Neural crest cell (in vitro differentiated cells): ENCODE measurements at places on chromosomes 13 and 19. TPM values are rescaled to one million over a fixed set of nuclear protein-coding genes. Genes with fewer than 3 reads are reported as not detected.

The CATSPERD gene
- not detected in 2 replicates for total RNA-seq

The ZNF541 gene
- not detected in 2 replicates for total RNA-seq

The ZNF382 gene
- total RNA-seq, result 22.1 and 24.7 TPM in 2 replicates

The KLK15 gene
- total RNA-seq, result not detected in 2 replicates

The EBI3 gene
- not detected in 2 replicates for total RNA-seq

The GPI gene
- total RNA-seq, result 227 and 245 TPM in 2 replicates

The ZNF229 gene
- 6.7 and 7.4 TPM in 2 replicates for total RNA-seq

The FPR2 gene
- not detected in 2 replicates for total RNA-seq

DNA sequence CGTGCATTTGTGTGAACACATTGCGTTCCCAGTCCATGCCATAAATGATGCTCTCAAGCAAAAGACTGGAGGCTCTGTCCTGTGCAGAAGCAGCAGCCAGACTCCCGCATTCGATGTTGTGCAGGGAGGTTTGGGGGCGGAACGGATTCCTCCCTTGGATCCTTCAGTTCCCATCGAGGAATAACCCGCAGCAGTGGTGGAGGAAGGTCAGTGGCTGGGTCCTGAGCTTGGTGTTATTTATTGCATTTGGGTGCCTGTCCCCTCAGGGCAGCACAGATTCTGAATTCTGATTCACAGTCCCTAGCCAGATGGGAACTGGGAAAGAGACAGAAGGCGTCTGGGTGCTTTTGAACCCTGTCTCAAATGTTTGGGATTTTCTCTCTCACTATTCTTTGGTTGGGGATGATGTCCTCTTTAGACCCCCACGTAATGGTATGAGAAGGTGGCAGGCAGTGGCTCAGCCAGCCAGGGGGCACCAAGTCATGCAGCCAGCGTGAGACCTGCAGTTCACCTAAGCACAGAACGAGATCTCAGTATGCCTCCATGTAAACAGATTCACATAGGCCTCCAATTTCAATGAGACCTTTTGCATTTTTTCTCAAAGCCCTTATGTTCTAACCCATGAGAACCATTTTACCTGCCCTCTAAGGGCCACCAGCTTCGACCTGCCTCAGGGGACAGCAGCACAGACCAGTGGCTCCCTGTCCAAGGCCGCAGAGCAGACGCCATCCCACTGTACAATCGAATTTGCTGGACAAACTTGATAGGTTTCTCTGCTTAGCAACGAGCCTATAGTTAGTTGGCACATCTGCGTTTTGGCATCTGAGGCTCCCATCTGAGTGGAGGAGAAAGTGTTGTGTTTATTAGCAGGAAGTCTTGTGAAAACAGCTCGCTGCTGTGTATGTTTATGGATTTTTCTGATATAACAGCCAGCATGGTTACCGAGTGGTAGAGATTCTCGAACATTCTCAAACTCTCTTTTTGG lies 17.8 kb downstream of the KCTD15 start:
- H3K4me3 ChIP-seq, result no peak overlapping the region
- H3K27me3 ChIP-seq, result peaks cover 13% of the 10 kb centered on the region
- no peak for DNase-seq
- peak overlapping the region; percentile 75 for H3K27ac ChIP-seq

DNA sequence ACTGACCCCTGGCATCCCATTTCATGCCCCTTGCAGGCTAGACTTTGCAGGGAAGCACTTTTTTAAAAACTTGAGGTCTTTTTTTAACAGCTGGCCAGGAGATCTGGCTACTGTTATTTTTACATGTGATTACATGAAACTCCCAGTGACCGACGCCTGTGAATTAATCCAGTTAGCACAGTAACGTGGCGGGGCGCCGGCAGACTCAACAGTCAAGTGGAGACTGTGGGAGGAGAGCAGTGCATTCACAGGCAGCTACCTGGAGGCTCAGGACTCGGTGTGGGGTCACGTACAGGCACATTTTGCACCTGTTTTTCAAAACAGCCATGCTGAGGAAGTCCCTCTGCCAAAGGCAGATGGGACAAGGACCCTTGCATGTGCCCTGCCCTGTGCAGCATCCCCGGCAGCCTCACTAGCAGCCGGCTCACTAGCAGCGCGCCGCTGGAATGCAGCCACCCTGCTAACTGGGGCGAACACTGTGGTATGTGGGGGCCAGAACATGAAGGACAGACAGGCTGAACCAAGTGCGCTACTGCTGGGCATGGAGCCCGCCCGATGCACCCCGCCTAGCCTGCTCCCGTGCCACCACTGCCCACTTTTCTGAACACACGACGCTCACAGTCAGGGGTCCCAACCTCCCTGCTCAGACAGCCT lies 18.7 kb downstream of the CAPS start:
- DNase-seq, result no peak
- H3K27ac ChIP-seq, result no peak overlapping the region
- H3K36me3 ChIP-seq, result peaks cover 3% of the 10 kb centered on the region
- no peak overlapping the region for H3K4me3 ChIP-seq

DNA sequence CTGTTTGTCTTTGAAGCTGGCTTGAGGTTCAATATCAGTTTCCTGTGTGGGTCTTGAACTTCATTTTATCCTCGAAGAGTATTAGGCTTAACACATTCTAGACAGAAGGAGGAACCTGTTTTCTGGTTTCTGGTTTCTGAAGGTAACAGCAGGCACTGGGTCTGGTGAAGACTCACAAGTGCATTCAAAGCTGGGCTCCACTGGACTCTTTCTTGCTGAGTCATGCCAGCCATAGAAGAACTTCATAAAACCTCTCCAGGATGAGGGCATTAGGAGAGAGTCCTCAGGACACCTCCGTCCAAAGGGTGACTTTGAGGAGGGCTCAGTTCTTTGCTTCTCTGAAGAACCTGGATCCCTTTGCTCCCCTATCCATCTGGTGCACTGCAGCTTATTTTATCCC lies 668.6 kb upstream of the SLC10A2 start:
- H3K4me1 ChIP-seq, result no peaks in the 10 kb centered on the region
- H3K36me3 ChIP-seq, result no peaks in the 10 kb centered on the region
- H3K4me3 ChIP-seq, result no peak overlapping the region
- H3K27ac ChIP-seq, result no peak overlapping the region

DNA sequence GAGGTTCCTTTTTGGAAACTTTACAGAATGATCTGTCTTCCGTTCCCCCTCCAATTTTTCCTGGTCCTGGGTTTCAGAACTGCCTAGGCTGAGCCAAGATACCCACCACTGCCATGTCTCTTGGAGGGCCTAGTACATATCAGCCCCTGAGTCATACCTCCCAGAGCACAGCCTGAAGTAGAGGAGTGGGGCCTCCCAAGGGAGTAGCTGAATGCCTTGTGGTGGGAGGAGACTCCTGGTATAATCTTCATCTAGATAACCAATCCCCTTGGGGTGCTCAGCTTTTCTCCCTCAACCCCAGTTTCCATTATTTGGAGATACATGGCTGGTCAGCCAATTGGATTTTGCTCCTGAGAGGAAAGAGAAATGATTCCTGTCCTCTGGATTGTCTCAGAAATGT lies 30.3 kb downstream of the ZNF763 start:
- no peak overlapping the region for H3K4me3 ChIP-seq
- H3K36me3 ChIP-seq, result peaks cover 55% of the 10 kb centered on the region
- H3K27me3 ChIP-seq, result no peaks in the 10 kb centered on the region

- DNase-seq, result no peak
- no peaks in the 10 kb centered on the region for H3K4me1 ChIP-seq
- H3K27ac ChIP-seq, result no peak overlapping the region
- H3K4me3 ChIP-seq, result no peak overlapping the region
- peaks cover 29% of the 10 kb centered on the region for H3K36me3 ChIP-seq
These were observed 1594.5 kb upstream of the PCDH20 start for GRCh38 chr13:63010072-63010658.

DNA sequence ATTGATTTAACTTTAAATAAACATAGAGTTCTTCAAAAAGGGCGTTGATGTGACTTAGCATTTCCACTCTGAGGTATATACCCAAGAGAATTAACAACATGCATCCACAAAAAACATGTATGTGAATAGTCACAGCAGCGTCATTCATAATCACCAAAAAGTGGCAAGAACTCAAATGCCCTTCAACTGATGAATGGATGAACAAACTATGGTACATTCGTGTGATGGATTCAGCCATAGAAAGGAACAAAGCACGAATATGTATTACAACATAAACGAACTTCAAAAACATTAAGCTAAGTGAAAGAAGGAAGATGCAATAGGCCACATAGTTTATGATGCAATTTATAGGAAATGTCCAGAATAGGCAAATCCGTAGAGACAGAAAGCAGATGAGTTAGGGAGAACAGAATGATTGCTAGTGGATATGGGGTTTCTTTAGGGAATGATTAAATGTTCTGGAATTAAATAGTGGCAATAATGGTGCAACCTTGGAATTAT lies 72.3 kb upstream of the UQCRFS1 start:
- no peaks in the 10 kb centered on the region for H3K36me3 ChIP-seq
- no peak for DNase-seq
- no peak overlapping the region for H3K4me3 ChIP-seq
- H3K4me1 ChIP-seq, result no peaks in the 10 kb centered on the region

DNA sequence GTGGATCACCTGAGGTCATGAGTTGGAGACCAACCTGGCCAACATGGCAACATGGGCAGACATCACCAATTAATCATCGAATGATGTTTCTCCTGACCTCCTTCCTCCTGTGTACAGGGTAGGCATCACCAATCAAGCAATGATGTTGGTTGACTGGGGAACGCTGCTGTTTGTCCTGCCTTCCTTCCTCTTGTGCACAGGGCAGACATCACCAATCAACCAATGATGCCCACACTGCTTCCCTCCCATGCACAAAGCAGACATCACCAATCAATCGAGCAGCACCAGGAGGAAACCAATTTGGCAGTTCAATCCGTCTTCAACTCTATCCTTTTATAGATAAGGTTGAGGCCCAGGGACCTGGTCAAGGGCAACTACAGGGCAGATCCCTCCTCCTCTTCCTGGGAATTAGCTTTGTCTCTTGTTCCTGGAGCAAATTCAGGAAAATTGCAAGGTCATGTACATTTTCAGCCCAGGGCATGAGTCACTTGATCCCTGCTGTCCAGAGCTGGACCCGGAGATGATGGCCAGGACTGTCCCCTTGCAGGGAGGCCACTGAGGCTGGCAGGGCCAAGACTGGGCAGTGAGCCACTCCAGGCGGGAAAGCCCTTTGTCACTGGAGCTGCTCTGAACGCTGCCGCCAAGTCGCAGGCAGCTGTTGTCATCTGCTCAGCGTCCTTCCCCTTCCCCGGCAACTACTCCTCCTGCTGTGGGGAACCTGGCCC lies 5.3 kb upstream of the CSNK1G2 start:
- no peak overlapping the region for H3K27ac ChIP-seq
- peaks cover 6% of the 10 kb centered on the region for H3K36me3 ChIP-seq
- H3K4me3 ChIP-seq, result no peak overlapping the region
- no peaks in the 10 kb centered on the region for H3K27me3 ChIP-seq
- DNase-seq, result no peak

GRCh38 chr19:45469945-45470761 lies 2.4 kb downstream of the FOSB start:
- no peaks in the 10 kb centered on the region for H3K36me3 ChIP-seq
- no peak for DNase-seq
- H3K27ac ChIP-seq, result peak overlapping the region; percentile 98
- H3K4me3 ChIP-seq, result peak overlapping the region; percentile 89
- H3K27me3 ChIP-seq, result peaks cover 53% of the 10 kb centered on the region
- H3K4me1 ChIP-seq, result peaks cover 27% of the 10 kb centered on the region

GRCh38 chr19:41311613-41312012 lies 1.6 kb downstream of the CCDC97 start:
- peaks cover 15% of the 10 kb centered on the region for H3K36me3 ChIP-seq
- H3K27me3 ChIP-seq, result peaks cover 9% of the 10 kb centered on the region
- H3K27ac ChIP-seq, result no peak overlapping the region
- peaks cover 38% of the 10 kb centered on the region for H3K4me1 ChIP-seq
- no peak for DNase-seq
- H3K4me3 ChIP-seq, result peak overlapping the region; percentile 79

GRCh38 chr13:104414771-104415170 lies 1348.6 kb upstream of the SLC10A2 start:
- no peak overlapping the region for H3K4me3 ChIP-seq
- H3K4me1 ChIP-seq, result peaks cover 4% of the 10 kb centered on the region
- no peak for DNase-seq
- no peaks in the 10 kb centered on the region for H3K27me3 ChIP-seq
- H3K36me3 ChIP-seq, result no peaks in the 10 kb centered on the region
- no peak overlapping the region for H3K27ac ChIP-seq

DNA sequence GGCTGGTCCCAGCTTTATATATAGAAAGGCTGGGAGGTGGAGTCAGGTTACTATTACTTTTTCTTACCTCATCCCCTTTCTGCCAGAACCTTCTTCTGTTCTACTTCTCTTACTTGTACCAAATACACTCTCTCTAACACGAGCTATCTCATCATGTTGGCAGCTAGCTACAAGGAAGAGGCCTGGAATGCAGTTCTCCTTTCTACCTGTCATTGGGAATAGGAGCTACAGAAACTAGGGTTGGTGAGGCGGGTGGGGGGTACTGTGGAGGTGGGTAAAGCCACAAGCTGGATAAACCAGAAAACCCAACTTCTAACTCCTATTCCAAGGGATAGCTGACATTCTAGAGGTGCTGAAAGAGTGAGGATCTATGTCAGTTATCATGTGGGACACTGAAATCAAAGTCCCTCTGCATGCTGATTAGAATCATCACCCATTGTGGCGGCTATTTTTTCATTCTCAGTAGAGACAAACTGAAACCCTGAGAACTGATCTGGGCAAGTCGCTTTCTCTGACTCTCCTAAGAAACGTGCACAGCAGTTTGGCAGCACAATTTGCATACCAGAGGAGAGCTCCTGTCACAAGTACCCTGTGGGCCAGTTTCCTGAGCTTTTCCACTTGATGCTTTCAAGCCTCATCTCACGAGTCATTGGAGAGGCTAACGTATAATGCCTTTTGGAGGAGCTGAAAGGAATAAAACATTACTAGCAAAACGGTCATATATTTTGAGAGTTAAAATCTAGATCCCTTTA lies 358.1 kb downstream of the ENOX1 start:
- H3K27me3 ChIP-seq, result no peaks in the 10 kb centered on the region
- no peak overlapping the region for H3K27ac ChIP-seq
- H3K4me3 ChIP-seq, result no peak overlapping the region
- H3K4me1 ChIP-seq, result no peaks in the 10 kb centered on the region
- H3K36me3 ChIP-seq, result no peaks in the 10 kb centered on the region

- H3K4me3 ChIP-seq, result peak overlapping the region; percentile 67
- peak; percentile 87 for DNase-seq
- H3K4me1 ChIP-seq, result peaks cover 17% of the 10 kb centered on the region
- H3K36me3 ChIP-seq, result peaks cover 4% of the 10 kb centered on the region
- peaks cover 19% of the 10 kb centered on the region for H3K27me3 ChIP-seq
- H3K27ac ChIP-seq, result peak overlapping the region; percentile 75
These were observed 6.1 kb downstream of the BEST2 start for GRCh38 chr19:12757544-12758274.

DNA sequence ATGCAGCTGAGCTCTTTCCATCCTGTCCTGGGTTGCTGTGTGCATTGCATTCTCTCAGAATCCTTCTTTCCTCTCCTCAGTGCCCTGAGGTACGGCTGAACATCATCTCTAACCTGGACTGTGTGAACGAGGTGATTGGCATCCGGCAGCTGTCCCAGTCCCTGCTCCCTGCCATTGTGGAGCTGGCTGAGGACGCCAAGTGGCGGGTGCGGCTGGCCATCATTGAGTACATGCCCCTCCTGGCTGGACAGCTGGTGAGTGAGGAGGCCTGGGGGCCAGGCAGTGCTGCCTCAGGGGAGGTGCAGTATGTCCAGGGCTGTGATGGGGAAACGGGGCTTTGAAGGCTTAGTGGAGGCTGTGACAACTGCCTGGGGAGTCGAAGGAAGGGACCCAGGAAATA lies 29.8 kb downstream of the PPP2R1A start:
- no peak overlapping the region for H3K4me3 ChIP-seq
- no peak for DNase-seq
- no peaks in the 10 kb centered on the region for H3K27me3 ChIP-seq
- no peak overlapping the region for H3K27ac ChIP-seq
- peaks cover 32% of the 10 kb centered on the region for H3K36me3 ChIP-seq

GRCh38 chr19:17420475-17420924 lies 653 bp downstream of the MVB12A start:
- H3K27me3 ChIP-seq, result peaks cover 18% of the 10 kb centered on the region
- DNase-seq, result peak; percentile 22
- no peaks in the 10 kb centered on the region for H3K36me3 ChIP-seq
- H3K27ac ChIP-seq, result peak overlapping the region; percentile 86
